ENCODE measurements at places on chromosomes 13 and 19.

DNA sequence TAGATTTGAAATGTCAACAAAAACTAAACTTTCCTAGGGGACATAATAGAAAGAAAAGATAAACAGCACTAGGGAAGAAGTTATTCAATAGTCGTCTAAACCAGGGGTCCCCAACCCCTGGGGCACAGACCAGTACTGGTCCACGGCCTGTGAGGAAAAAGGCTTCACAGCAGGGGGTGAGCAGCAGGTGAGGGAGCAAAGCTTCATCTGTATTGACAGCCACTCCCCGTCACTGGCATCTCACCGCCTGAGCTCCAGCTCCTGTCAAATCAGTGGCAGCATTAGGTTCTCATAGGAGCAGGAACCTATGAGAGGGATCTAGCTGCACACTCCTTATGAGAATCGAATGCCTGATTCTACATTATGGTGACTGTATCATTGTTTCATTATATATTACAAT is 382.7 kb downstream of the MYO16 start:
- H3K36me3 ChIP-seq: no peaks in the 10 kb centered on the region
- peaks cover 4% of the 10 kb centered on the region for H3K4me1 ChIP-seq
- H3K4me3 ChIP-seq: no peak overlapping the region
- H3K27ac ChIP-seq: no peak overlapping the region

DNA sequence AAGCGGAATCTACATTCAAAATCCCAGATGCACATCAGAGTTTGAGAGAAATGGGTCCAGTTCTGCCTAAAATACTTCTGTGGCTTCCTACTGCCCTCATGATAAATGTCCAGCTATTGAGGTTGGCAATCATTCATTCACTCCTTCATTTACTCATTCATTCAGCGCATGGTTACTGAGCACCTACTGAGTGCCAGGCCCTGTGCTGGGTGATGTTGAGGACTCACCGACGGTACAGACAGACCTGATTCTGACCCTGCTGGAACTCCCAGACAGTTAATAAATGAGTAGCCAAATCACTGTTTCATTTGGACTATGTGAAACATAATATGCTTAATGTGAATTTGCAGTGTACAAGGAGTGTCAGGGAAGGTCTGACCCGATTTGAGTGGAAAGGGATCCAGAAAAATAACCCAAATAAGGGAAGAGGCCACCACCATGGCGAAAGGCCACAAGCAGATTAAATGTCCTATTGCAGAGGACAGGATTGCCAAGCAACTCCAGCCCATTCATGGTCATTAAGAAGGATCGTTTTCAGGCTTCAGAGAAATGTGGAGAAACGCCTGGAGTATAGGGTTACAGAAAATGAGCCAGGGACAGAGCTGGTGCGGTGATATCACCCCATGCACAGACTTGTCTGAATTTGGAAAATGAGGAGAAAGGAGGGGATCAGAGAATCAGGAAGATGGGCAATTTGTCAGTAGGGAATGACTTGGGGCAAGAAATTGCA is 20.5 kb downstream of the DYRK1B start:
- no peak for DNase-seq
- no peak overlapping the region for H3K4me3 ChIP-seq
- H3K27ac ChIP-seq: no peak overlapping the region
- H3K4me1 ChIP-seq: no peaks in the 10 kb centered on the region

DNA sequence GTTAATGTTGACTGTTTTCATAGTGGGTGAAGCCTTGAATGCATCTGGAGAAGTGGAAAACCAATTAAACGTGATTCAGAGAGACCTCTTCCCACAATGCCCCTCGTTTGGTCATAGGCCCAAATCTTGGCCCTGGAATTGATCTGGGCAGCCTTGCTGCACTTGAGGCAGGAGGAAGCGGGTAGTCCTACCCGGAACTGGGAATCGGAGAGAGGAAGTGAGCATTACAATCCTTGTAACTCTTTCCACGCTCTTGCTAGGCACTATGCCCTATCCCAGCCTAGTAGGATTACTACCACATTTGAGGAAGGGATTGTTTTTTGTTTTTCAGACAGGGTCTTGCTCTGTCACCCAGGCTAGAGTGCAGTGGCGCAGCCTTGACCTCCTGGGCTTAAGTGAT is 3.6 kb downstream of the KCNK6 start:
- no peak overlapping the region for H3K27ac ChIP-seq
- no peak for DNase-seq
- H3K4me3 ChIP-seq: no peak overlapping the region
- H3K4me1 ChIP-seq: no peaks in the 10 kb centered on the region

GRCh38 chr19:10593148-10593547 is 6.0 kb upstream of the AP1M2 start:
- no peaks in the 10 kb centered on the region for H3K36me3 ChIP-seq
- H3K4me3 ChIP-seq: no peak overlapping the region
- no peak overlapping the region for H3K27ac ChIP-seq
- no peaks in the 10 kb centered on the region for H3K27me3 ChIP-seq
- no peak for DNase-seq

DNA sequence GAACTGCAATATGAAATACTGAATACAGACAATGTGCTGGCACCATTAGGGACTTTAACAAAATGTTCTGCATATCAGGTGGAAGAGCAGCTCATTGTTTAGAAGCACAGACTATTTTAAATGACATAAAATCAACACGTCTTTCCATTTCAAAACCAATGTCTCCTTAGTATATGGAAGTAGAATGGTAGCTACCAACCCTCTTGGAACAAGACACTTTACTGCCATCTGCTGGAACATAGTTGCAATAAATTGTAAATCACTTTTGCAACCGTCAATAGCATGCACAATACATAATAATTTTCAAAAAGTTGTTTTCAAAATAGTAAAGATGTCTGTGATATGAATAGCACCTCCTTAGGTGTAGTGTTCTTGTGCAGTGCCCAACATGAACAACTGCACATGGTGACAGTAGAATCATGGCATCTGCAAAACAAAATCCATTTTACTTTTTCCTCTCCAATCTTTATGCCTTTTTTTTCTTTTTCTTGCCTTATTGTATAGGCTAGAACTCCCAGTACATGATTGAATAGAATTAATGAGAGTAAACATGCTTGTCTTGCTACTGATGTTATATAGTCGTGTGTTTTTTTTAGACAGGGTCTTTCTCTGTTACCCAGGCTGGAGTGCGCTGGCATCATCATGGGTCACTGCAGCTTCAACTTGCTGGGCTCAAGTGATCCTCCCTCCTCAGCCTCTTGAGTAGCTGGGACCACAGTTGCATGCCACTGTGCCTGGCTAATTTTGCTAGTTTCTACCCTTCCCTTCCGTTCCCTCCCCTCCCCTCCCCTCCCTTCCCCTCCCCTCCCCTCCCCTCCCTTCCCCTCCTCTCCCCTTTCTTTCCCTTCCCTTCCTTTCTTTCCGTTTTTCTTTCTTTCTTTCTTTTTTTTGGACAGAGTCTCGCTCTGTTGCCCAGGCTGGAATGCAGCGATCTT is 7.8 kb upstream of the LYPD5 start:
- DNase-seq: no peak
- no peaks in the 10 kb centered on the region for H3K36me3 ChIP-seq
- H3K4me1 ChIP-seq: no peaks in the 10 kb centered on the region
- H3K27me3 ChIP-seq: no peaks in the 10 kb centered on the region
- H3K4me3 ChIP-seq: no peak overlapping the region

- H3K27me3 ChIP-seq: no peaks in the 10 kb centered on the region
- H3K27ac ChIP-seq: no peak overlapping the region
- no peaks in the 10 kb centered on the region for H3K4me1 ChIP-seq
- H3K4me3 ChIP-seq: no peak overlapping the region
Observed at GRCh38 chr19:28486473-28486872, 726.5 kb downstream of the UQCRFS1 start.

- no peak overlapping the region for H3K4me3 ChIP-seq
- DNase-seq: no peak
- peaks cover 27% of the 10 kb centered on the region for H3K36me3 ChIP-seq
- H3K27ac ChIP-seq: no peak overlapping the region
- no peaks in the 10 kb centered on the region for H3K27me3 ChIP-seq
- no peaks in the 10 kb centered on the region for H3K4me1 ChIP-seq
Observed at GRCh38 chr19:39372047-39372802, 18.7 kb downstream of the PAF1 start.

- H3K27me3 ChIP-seq: no peaks in the 10 kb centered on the region
- H3K4me1 ChIP-seq: 0 out of 2 replicates have a peak, but pooled peaks cover 1% of the 10 kb centered on the region
- no peak for DNase-seq
- H3K4me3 ChIP-seq: no peak overlapping the region
Observed at GRCh38 chr19:6498294-6499036, 3.6 kb downstream of the TUBB4A start.

DNA sequence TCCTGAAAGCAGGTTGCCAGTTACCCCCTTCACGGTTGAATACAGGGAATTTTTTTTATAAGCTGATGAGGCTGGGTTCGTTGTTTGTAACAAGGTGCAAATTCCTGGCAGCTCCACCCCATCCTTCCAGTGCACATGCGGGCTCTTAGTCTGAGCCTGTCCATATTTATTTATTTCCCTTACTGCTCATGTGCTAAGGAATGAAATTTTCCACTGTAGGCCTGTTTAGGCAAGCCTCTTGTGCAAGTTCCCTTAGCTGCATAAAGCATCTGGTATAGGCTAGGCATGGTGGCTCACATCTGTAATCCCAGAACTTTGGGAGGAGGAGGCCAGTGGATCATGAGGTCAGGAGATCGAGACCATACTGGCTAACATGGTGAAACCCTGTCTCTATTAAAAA is 560.9 kb upstream of the PCDH9 start:
- no peaks in the 10 kb centered on the region for H3K27me3 ChIP-seq
- no peak overlapping the region for H3K27ac ChIP-seq
- DNase-seq: no peak
- no peaks in the 10 kb centered on the region for H3K4me1 ChIP-seq

- no peak for DNase-seq
- peak within 1 kb of the TSS; percentile 64 for H3K4me3 ChIP-seq
- peaks cover 3% of the 10 kb centered on the region for H3K4me1 ChIP-seq
- H3K27me3 ChIP-seq: no peaks in the 10 kb centered on the region
- no peak within 1 kb of the TSS for H3K27ac ChIP-seq
Observed at GRCh38 chr19:34364830-34365462, at the start of gene GPI. Gene GPI, plus strand, starts transcription at chr19:34365196. Its CDS starts 71 bp downstream, at chr19:34365267.

GRCh38 chr19:45667620-45668341 is at the start of gene GIPR:
Gene GIPR, plus strand, starts transcription at chr19:45668221. Its CDS starts 1,300 bp downstream, at chr19:45669521.
- DNase-seq: no peak
- peaks cover 8% of the 10 kb centered on the region for H3K27me3 ChIP-seq
- no peaks in the 10 kb centered on the region for H3K36me3 ChIP-seq
- H3K4me3 ChIP-seq: peak within 1 kb of the TSS; percentile 17
- H3K4me1 ChIP-seq: peaks cover 2% of the 10 kb centered on the region

DNA sequence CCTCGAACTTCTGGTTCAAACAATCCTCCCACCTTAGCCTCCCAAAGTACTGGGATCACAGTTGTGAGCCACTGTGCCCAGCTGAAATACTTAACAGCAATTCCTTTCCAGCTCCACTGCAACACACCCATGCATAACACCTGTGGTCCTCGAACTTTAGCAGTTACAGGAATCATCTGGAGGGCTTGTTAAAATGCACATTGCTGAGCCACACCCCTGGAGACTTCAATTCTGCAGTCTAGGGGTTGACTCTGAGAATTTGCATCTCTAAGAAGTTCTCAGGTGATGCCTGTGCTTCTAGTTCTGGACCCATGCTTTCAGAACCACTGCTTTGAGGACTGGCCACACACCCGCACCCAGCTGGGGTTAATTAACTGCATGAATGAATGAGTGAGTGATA is 53.1 kb upstream of the UBL3 start:
- H3K4me1 ChIP-seq: no peaks in the 10 kb centered on the region
- no peak for DNase-seq
- H3K27me3 ChIP-seq: no peaks in the 10 kb centered on the region
- no peaks in the 10 kb centered on the region for H3K36me3 ChIP-seq

DNA sequence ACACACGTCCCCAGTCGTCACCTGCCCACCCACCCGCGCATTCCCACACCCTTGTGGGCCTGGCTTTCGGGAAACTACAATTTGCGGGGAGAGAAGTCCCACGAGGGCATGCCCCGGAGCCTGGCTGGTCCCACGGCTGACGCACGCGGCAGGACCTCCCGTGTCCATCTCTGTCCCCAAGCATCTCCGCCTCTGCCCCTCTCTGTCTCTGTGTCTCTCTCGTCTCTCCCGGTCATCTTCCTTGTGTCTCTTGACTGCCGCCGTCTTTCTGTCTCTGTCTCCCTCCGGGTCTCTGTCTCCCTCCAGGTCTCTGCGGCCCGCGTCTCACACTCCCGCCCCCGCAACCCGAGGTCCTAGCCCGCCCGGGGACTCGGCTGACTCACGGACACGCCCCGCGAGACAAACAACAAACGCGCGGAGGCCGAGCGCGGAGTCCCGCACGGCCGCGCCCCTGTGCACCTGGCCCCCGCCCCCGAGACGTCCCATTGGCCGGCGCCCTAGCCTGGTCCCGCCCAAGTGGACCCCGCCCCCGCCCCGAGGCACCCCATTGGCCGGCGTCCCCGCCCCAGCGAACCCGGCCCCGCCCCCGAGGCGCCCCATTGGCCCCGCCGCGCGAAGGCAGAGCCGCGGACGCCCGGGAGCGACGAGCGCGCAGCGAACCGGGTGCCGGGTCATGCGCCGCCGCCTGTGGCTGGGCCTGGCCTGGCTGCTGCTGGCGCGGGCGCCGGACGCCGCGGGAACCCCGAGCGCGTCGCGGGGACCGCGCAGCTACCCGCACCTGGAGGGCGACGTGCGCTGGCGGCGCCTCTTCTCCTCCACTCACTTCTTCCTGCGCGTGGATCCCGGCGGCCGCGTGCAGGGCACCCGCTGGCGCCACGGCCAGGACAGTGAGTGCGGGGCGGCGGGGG is at the start of gene FGF22:
Gene FGF22, plus strand, starts transcription at position 627 of the 908 bp plus-strand sequence. Its CDS starts 47 bp downstream, at position 674.
- H3K36me3 ChIP-seq: no peaks in the 10 kb centered on the region
- H3K27ac ChIP-seq: no peak within 1 kb of the TSS
- no peak for DNase-seq

DNA sequence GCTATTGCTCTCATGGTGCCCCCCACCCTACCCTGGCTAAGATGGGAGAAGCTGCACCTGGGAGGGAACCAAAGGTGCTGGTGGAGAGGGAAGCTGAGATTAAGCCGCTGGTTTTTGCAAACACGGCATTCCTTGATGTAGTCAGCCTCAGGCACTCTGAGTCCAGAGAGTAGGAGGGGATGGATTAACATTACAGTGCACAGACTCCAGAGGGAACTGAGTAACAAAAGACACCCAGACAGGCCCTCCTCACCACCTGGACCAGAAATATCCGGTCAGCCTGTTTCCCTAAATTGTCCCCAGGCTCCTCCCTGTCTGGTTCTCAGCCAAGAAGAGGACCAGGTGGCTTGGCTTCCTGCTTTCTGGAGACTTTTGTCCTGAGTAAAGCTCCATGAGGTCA is 28.9 kb upstream of the PABPC3 start:
- no peak overlapping the region for H3K4me3 ChIP-seq
- DNase-seq: no peak
- H3K36me3 ChIP-seq: no peaks in the 10 kb centered on the region
- H3K4me1 ChIP-seq: peaks cover 4% of the 10 kb centered on the region

DNA sequence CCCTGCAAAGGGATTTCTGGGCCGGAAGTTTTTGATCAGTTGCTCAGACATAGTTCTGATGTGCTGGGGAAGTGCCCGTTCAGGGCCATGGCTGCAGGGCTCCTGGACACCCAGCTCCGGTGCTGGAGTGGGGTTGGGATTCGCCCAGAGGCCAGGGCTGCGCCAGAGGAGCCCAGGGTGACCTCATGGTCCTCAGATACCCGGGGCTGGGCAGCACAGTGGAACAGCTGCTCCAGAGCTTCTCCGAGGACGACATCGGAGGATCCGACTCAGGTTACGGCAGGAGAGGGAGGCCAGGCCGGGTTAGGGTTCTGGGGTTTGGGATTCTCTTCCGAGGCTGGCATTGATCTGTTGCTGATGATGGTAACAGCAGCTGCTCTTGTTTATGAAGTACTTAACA is 20.9 kb downstream of the CARM1 start:
- no peak overlapping the region for H3K4me3 ChIP-seq
- H3K27me3 ChIP-seq: no peaks in the 10 kb centered on the region
- H3K4me1 ChIP-seq: peaks cover 24% of the 10 kb centered on the region
- H3K36me3 ChIP-seq: no peaks in the 10 kb centered on the region
- no peak overlapping the region for H3K27ac ChIP-seq

Measured in iPS DF 6.9 (cell line).